Ammon's horn (tissue), 1 donor: ENCODE measurements at places on chromosomes 11 and 22.

DNA sequence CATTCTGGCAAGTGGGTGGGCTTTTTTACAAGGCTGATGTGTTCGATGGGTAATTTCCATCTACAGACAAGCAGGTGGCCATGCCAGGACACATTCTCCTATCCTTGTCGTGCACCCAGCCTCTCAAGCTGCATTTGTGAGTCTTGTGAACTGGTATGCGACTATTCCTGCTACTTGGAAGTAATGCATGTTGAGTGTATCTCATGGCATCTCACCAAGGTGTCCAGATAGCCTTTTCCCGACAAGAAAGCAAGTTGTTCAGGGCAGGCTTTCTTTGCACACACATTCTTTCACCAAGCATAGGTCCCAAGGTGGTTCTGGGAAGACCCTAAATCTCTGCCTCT, 18.8 kb upstream of the SYT13 start:
- DNase-seq: no peak

DNA sequence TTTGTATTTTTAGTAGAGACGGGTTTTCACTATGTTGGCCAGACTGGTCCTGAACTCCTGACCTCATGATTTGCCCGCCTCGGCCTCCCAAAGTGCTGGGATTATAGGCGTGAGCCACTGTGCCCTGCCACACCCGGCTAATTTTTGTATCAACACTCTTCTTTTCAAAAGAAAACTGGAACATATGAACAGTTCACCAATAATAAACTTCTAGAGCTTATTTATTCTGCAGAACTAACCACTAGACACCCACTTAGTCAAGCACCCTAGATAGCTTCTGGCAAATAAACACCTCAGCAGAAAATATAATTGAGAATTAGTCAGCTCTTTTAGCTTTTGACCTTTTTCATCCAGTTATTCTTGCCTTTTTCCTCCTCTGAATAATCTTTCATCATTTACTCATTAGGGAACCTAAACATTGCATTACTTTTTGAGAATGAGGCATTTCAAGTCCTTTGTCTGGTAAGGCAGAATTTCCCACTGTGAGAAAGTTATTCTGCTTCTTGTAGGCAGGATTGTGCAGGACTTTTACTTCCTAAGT, 27.3 kb upstream of the TMEM41B start:
- no peak for DNase-seq

GRCh38 chr11:9139628-9140357, 48.4 kb upstream of the SCUBE2 start:
- DNase-seq: no peak

DNA sequence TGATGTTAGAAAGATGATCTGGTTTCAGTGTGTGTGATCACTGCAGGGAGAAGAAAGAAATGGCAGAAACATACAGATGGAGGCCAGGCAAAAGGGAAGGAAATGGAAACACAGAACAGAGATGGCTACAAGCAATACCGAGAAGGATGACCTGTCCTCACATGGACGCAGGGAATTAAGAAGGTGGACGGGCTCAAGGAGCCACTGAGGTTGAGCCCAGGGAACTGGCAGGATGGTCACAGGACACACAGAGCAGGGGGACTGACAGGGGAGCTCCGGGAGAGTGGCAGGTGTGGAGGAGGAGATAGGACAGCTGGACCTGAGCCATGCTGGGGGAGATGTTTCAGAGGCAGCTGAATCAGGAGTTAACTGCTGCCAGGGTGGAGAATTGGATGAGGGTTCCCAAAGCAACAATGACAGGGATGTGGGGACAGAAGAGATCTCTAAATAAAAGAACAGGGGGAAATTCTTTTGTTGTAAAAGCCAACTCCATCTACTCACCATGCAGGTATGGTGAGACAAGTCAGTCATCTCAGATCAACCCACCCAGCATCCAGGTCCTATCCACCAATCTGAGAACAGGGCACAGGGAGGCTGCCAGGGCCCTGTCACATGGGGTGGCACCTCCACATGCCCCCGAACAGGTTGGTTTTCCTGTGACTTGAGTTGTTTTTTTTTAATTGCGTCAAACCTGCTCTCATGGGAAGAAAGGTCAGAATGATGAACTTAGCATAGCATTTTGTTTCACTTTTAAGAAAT, 26.3 kb downstream of the KLHL22 start:
- peak; percentile 26 for DNase-seq

GRCh38 chr22:41656556-41656955, 32.1 kb downstream of the SNU13 start:
- DNase-seq: no peak

DNA sequence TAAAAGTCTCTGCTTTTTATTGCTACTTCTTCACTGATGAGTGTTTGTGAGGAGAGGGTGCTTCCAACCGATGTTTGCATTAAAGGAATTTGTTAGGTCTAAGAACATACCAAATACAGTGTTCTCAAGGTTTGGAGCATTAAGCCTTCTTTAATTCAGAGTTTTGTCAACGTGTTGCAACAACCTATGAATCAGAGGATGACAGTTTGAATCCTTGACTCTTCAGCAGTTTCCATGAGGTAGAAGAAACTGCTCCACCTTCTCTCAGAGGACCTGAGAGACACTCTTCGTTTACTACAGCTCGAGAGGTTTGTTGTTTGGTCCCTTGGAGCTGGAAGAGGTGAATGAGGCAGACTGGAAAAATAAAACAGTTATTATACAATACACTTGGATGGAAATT, 55.7 kb downstream of the NCAM1 start:
- DNase-seq: no peak

DNA sequence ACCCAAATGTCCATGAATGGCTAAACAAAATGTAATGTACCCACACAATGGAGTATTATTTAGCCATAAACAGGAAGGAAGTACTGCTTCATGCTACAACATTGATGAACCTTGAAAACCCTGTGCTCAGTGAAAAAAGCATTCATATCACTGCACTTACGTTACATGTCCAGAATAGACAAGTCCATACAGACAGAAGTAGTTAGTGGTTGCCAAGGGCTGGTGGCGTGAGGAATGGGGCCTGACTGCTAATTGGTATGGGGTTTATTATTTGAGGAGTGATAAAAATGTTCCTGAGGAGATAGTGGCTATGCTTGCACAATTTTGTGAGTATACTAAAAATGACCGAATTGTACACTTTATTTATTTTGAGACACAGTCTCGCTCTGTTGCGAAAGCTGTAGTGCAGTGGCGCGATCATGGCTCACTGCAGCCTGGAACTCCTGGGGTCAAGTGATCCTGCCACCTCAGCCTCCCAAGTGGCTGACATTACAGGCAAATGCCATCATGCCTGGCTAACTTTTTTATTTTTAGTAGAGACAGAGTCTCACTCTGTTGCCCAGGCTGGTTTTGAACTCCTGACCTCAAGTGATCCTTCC, 7.7 kb upstream of the SYVN1 start:
- no peak for DNase-seq

DNA sequence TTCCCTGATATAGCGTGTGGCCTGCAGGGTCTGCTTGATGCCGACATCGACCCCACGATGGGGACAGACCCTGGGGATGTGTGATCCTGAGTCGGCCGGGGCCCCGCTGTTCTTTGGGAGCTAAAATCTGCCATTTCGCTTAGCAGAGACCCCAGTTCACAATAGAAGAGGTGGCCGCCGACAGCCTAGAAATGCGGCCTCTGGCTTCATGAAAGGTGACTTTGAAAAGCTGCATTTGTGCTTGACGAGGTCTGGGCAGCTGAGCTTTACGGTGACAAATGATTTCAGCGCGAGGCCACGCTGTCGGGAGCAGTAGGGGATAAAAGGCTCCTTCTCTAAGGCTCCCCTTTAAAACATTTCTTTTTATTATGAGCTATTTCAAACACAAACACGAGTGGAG, 71.7 kb downstream of the RPS6KA4 start:
- no peak for DNase-seq

GRCh38 chr11:15967966-15968365, 388.4 kb downstream of the SOX6 start:
- DNase-seq: no peak

DNA sequence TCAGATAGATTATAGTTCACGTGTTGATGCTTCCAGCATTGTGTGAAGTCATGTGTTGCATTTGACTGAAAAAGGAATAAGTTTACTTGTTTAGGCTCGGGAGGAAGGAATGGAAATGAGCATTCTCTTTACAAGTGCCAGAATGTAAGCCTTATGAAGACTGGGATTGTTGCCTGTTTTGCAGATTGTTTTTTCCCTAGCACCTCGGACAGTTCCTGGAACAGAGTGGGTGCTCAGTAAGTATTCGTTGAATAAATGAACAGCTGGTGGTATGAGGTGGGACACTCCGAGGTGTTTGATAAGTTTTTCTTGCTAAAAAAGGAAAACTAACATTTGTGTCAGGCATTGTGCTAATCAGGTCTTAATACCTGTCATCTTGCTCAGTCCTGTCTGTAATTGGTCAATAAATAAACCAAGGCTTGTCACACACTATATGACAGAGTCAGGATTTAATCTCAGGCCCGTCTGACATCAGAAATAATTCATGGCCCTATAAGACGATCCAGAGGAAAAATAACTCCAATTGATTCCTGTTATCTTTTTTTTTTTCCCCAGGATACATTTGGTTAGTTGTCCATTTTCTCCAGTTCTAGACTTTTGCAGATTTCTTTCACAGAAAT, 304.7 kb downstream of the NELL1 start:
- no peak for DNase-seq

DNA sequence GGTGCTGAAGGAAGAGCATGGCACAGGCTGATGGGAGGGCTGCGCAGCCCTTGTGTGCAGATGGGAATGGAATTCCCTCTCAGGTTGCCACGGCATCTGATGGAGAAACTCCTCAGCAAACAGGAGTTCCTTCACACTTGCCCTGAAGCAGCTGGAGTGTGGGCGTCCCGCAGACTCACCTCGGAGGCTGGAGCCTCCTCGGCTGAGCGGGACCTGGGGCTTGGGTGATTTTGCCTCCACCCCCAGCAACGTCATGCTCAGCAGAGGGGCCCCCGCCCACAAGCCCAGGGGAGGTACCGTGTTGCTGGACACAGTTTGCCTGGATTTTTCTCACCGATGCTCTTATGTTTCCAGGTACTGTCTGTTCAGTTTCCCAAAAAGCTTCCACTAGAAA, 63.4 kb downstream of the MYO7A start:
- DNase-seq: peak; percentile 24
